GM03348 (cell line): ENCODE measurements at places on chromosomes 6 and 20.
A peak's percentile ranks its signal among the peaks of the same experiment; 100 is the strongest.

DNA sequence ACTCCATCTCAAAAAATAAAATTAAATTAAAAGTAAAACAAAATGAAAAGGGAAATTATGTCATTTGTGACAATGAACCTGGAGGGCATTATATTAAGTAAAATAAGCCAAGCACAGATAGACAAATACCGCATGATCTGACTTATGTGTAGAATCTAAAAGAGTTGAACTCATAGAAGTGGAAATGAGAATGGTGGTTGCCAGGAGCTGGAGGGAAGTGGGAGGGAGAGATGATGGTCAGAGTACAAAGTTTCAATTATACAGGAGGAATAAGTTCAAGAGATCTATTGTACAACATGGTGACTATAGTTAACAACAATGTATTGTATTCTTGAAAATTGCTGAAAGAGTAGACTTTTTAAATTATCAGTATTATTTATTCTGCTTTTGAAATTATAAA lies 183.4 kb downstream of the ID4 start:
- DNase-seq, result no peak

DNA sequence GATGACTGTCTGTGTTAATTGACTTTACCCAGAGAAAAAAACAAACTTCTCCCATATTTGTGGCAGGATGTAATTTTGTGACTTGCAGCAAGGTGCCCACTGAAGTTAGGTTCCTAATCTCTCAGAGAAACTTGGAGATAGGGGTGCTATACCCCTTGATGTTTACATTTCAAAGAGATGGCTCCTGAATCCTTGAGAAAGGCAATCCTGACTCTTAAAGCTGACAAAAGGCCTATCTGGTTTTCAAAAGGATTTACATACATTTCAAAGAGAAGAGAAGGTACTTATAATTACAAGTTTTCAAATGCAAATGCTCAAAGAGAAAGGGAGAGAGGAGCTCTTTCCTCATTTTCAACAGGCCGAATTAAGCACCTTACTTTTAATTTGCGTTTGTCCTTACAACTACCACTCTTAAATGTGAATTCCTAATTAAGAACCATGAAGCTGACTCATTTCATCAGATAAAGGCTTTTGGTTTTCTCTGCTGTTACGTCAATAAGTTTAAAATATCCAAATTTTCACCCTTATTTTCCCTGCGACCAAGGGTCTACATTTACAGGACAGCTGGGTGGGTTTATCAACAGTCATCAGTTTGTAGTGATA lies 711.8 kb upstream of the MAP3K7 start:
- DNase-seq, result no peak

GRCh38 chr20:41095110-41095969 lies 42.0 kb upstream of the PLCG1 start:
- peak; percentile 77 for DNase-seq

DNA sequence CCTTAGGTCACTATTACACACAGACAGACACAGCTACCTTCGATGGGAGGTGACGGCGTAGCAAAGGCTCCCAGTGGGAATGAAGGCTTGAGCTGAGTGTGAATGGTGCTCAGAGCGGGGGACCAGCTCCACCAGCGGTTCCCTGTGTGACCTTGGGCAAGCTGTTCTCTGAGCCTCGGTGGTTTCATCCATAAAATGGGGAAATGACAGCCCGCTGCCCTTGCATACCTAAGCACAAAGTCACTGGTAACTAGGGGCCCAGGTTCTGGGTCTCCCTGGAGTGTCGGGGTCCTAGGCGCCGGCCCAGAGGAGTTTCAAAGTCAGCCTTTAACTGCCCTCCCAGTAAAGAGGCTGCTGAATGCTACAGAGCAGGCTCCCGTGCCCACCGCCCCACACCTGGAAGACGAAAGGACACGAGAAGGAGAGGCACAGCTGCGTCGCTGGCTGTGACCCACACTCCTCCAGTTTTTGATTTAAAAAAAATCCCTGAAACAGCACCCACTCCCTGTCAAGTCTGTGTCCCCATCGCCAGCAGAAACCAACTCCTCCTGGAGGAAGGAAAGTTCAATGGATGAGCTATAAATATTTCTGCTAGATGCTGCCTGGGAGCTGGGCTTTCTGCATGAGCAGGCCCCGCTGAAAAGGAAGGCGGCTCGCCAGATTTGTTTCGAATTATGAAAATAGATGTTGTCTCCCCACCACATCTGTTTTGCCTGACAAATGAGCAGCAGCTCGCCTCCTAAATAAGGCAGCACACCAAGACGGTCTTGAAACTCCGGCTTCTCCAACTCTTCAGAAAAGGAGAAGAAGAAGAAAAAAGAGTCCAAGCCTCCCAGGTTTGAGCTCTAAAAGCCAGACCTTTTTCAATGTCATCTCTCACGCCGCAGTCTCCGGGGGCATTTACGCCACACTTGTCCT lies 27.4 kb downstream of the PMEPA1 start:
- DNase-seq, result no peak

- no peak for DNase-seq
Observed at GRCh38 chr6:39090036-39090435, 24.9 kb downstream of the SAYSD1 start.
